ENCODE measurements at places on chromosomes 6 and 20.

GRCh38 chr20:64139199-64140060, 24.8 kb upstream of the MYT1 start:
- DNase-seq: no peak

- no peak for DNase-seq
Observed at GRCh38 chr20:33740189-33740588, 8.4 kb downstream of the ZNF341 start.

GRCh38 chr6:114862064-114862463, 519.2 kb upstream of the HS3ST5 start:
- no peak for DNase-seq

DNA sequence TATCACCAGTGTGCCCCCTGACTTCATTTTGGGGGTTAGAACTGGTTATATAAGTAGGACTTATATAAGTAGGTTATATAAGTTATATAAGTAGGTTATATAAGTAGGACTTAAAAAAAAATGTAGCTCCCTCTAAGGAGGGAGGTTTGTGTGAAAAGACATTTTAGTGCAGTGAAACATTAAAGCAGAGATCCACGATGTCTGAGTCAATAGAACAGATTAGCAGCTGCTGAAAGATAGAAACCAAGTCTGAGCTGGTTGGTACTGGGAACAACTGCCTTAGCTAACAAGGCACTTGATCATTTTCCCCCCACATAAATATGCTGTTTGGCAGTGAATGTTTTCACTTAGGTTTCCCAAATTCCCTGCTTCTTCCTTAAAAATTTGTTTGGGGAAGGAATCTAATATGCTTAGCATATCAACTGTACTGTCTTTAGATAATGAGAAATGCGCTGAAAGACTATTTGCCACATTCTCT, 2.1 kb upstream of the RPS12 start:
- no peak for DNase-seq

DNA sequence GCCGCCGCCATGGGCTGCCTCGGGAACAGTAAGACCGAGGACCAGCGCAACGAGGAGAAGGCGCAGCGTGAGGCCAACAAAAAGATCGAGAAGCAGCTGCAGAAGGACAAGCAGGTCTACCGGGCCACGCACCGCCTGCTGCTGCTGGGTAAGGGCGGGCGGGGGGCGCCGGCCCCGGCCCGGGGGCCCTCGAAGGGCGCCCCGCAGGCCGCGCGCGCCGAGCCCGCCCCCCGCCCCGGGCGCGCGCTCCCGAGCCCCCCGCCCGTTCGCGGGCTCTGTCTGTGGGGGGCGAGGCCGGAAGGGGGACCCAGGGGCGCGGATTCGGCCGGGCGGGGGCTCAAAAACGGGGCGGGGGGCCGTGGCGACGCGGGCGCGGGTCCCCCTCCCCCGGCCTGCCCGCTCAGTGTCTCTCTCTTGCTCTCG, 39.2 kb downstream of the GNAS start:
- DNase-seq: no peak

- peak; percentile 56 for DNase-seq
Observed at GRCh38 chr6:161676586-161676985, 402.7 kb upstream of the AGPAT4 start.

GRCh38 chr6:548091-548490, 108.8 kb downstream of the HUS1B start:
- no peak for DNase-seq

DNA sequence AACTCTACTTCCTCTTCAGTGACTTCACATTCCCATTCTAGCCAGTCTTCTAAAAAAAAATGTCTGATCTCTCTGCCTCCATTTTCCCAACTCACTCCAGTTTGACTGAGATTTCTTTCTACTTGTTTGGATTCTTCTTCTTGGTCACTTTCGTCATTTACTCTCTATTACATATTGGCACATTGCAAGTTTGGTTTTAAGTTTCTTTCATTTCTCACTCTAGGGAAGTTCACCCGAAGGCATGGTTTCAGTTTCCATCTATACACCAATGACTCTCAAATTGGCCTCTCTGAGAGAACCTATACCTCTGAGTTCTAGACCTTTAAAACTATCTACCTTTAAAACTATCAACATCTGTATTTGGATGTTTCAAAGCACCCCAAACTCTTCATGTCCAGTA, 51.3 kb downstream of the CD109 start:
- no peak for DNase-seq

- no peak for DNase-seq
Observed at GRCh38 chr20:54223751-54224150, 15.9 kb downstream of the PFDN4 start.

DNA sequence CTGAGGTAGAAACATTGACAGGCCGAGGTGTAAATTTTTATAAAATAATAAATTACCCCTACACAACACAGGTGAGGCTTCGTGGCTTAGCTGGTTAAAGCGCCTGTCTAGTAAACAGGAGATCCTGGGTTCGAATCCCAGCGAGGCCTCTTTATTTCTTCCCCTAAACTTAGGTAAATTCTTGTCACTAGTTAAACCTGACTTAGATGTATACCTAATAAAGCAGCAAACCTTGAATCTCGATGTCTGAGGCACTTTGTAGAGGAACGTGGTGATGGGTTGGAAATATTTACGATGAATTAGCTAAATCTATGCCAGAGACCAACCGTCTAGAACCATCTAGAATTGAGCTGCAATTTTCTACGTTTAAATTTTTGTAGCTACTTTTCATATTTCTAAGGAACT, 185.6 kb downstream of the OR2B2 start:
- DNase-seq: no peak

GRCh38 chr6:146335336-146335735, 208.3 kb upstream of the RAB32 start:
- DNase-seq: no peak

GRCh38 chr6:3899970-3900439, 50.8 kb downstream of the FAM50B start:
- no peak for DNase-seq

Measured in NCI-H1105 (cell line).